Activated naive CD4-positive, alpha-beta T cell treated with anti-CD3 and anti-CD28 coated beads, Interleukin-2, amount 50 U/mL, for 16 hours (primary cell): ENCODE measurements at places on chromosomes 13 and 19.

DNA sequence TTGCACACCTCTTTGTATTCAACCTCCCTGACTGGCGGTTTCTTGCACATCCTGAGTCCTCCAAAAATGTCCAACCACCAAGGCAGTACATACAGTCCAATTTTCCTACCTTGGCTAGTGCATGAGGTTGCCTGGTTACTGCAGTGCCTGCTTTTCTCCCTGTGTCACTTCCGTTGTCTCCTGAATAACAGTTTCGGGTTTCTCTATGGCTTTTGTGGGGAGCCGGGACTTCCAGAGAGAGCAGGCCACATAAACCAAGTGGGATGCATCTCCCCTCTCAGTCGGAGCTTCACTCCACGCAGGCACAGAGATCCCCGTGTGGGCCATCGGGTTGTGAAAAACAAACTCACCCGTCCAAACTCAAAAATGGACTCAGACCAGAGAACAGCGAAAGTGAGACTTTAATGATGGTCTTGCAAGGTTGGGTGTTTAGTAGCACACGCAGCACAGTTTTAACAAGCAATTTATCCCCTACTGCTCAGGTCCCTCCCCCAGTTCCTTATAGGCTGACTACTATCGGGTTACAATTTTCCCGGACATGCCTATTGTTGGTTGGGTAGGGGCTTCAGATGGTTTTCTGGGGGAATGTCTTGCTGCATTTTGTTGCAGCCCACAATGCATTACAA, 173.1 kb downstream of the POU4F1 start:
- no peak for DNase-seq

DNA sequence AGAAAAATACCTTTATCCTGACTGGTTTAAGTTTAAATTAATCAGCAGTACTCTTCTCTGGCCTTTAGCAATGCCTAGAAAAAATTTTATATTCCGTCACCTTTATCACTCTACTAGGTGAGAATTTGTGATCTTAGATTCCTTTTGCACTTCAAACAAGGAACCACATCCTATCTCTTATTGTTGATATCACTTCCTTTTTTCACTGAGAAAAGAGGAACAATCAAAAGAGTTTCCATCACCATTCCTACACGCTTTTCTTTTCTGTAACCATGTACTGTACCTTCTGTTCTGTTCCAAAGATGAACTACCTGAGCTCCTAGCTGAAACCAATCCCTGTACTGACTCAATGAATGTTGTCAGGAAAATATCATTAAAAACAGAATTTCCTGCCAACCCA, 1379.0 kb upstream of the MIR17HG start:
- no peak for DNase-seq

DNA sequence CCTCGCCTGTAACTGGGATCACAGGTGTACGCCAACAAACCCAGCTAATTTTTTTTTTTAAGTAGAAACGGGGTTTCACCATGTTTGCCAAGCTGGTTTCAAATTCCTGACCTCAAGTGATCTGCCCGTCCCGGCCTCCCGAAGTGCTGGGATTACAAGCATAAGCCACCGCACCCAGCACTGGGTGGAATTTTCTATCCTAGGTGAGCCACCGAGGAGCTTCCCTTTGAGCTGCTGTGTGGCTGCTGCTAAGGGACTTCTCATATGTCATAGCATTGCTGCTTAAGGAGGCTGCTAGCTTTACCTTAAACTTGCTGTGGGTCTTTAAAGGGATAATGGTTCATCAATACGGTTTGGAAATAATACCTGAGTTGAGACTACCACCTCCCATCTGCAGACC, 2.9 kb upstream of the AMER2 start:
- no peak for DNase-seq

DNA sequence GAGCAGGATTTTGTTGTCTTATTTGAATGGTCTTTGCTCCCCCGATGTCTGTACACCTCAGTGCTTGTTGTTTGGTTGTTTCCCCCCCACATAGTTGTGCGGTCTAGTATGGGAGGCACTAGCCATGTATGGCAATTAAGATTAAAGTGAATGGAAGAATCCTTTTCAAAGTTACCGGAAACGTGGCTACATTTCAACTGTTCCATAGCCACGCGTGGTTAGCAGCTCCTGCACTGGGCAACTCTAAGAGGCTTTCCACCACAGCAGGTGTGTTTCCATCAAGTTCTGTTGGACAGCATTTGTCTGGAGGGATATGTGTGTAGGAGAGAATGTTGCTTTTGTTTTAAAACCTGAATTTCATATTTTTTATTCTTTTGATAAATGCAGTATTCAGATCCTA, 247.3 kb downstream of the GGACT start:
- DNase-seq = no peak

DNA sequence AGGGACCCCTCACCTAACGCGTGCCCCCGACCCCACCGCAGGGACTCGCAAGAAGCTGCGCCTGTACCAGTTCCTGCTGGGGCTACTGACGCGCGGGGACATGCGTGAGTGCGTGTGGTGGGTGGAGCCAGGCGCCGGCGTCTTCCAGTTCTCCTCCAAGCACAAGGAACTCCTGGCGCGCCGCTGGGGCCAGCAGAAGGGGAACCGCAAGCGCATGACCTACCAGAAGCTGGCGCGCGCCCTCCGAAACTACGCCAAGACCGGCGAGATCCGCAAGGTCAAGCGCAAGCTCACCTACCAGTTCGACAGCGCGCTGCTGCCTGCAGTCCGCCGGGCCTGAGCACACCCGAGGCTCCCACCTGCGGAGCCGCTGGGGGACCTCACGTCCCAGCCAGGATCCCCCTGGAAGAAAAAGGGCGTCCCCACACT, 4.7 kb upstream of the MYBPC2 start:
- DNase-seq = peak; percentile 53
